ENCODE measurements at places on chromosomes 5 and 9.

DNA sequence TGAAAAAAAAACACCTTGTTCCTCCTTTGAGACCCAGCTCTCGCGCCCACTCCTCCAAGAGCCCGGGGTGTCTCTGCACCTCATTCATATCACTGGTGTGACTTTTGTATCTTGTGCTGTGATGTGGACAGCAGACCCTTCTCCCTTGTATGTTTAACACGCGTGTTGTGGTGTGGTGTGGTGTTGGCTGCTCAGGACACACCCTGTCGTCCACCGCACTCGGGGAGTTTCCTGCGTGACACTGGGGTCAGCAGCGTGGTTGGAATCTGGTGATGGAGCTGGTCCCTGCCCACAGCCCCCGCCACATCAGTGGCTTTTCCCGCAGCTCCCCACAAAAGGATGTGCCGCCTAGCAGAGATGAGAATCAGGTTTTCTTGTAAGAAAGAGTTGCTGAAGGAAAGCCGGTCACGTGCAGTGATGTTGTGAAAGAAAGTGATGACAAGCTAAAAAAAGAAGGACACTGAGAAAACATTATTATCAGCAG, 61.5 kb downstream of the TENT4A start:
- H3K4me1 ChIP-seq, result no peaks in the 10 kb centered on the region
- H3K4me3 ChIP-seq, result no peak overlapping the region
- no peaks in the 10 kb centered on the region for H3K36me3 ChIP-seq
- H3K27me3 ChIP-seq, result no peaks in the 10 kb centered on the region
- DNase-seq, result no peak

GRCh38 chr9:129351642-129352145, 173.6 kb upstream of the IER5L start:
- no peaks in the 10 kb centered on the region for H3K27me3 ChIP-seq
- H3K4me3 ChIP-seq, result peak overlapping the region; percentile 40
- H3K4me1 ChIP-seq, result peaks cover 4% of the 10 kb centered on the region

GRCh38 chr5:1799110-1799601, 481 bp downstream of the MRPL36 start:
- H3K36me3 ChIP-seq, result peaks cover 24% of the 10 kb centered on the region
- peak overlapping the region; percentile 72 for H3K27ac ChIP-seq
- H3K27me3 ChIP-seq, result no peaks in the 10 kb centered on the region
- peak overlapping the region; percentile 96 for H3K4me3 ChIP-seq
- DNase-seq, result peak; percentile 16

DNA sequence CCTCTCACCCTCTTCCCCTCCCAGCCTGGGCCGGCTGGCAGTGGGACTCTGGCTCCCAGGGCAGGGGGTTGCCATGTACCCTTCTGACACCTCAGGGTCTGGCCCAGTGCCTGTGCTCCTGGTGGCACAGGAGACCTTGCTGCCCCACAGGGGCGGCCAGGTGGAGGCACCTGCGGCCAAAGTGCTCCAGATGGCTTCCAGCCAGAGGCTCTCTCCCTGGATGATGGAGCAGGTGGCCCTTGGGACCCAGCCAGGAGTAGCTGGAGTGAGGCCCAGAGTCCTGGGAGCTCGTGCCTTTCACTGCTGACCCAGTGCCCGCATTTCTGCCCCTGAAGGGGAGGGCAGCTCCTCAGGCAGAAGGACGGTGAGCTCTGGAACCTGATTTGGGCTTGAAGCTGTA, 87.3 kb downstream of the NTNG2 start:
- H3K36me3 ChIP-seq, result no peaks in the 10 kb centered on the region
- DNase-seq, result no peak
- H3K4me1 ChIP-seq, result peaks cover 10% of the 10 kb centered on the region
- peaks cover 7% of the 10 kb centered on the region for H3K27me3 ChIP-seq

DNA sequence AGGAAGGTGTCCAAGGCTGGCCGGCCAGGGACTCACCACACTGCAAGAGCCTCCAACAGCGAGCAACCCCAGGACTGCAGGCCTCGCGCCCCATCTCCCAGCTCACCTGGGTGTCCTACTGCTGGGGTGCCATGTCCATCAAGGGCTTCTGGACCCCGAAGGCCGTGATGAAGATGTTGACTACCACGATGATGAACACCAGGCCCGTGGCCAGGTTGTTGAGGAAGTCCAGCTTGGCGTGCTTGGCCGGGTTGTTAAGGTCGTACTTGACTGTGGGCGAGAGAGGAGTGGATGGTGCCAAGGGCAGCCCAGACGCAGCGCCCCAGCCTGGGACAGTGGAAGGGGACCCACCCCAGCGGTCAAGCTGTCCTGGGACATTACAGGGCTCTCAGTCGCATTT, 9.3 kb downstream of the NINJ1 start:
- H3K27ac ChIP-seq, result no peak overlapping the region
- H3K36me3 ChIP-seq, result peaks cover 2% of the 10 kb centered on the region
- no peaks in the 10 kb centered on the region for H3K27me3 ChIP-seq
- H3K4me1 ChIP-seq, result peaks cover 2% of the 10 kb centered on the region
- H3K4me3 ChIP-seq, result no peak overlapping the region

GRCh38 chr5:126483156-126483555, 59.9 kb downstream of the GRAMD2B start:
- no peak overlapping the region for H3K4me3 ChIP-seq
- H3K36me3 ChIP-seq, result peaks cover 10% of the 10 kb centered on the region
- peak; percentile 15 for DNase-seq
- no peaks in the 10 kb centered on the region for H3K27me3 ChIP-seq
- no peak overlapping the region for H3K27ac ChIP-seq
- H3K4me1 ChIP-seq, result no peaks in the 10 kb centered on the region

GRCh38 chr5:151106043-151106442, 25.2 kb upstream of the TNIP1 start:
- H3K27ac ChIP-seq, result no peak overlapping the region
- no peak overlapping the region for H3K4me3 ChIP-seq
- DNase-seq, result no peak

DNA sequence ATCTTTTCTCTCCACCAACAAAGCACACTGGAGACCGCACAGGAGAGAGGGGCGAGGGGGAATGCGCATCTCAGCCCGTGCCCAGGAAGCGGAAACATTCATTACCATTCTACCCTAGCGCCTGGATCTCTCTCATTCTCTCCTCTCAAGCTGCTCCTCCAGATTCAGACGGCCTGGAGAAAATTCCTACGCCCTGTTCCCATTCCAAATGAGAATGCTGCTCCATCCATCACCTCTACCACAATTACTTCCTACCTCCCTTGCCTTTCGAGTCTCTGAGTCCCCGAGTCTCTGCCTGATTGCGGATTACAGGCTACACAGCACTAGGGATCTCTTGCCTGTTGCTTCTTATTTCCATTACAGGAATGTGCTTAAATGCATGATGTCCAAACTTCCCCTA, 6.7 kb downstream of the DDX31 start:
- peak; percentile 17 for DNase-seq
- H3K27me3 ChIP-seq, result no peaks in the 10 kb centered on the region
- H3K4me3 ChIP-seq, result no peak overlapping the region
- H3K36me3 ChIP-seq, result peaks cover 7% of the 10 kb centered on the region

GRCh38 chr5:16315501-16315900, 135.9 kb upstream of the MARCHF11 start:
- no peak overlapping the region for H3K27ac ChIP-seq
- no peak overlapping the region for H3K4me3 ChIP-seq
- H3K36me3 ChIP-seq, result no peaks in the 10 kb centered on the region
- DNase-seq, result no peak
- no peaks in the 10 kb centered on the region for H3K4me1 ChIP-seq

GRCh38 chr9:127941062-127941960, 3.7 kb upstream of the DPM2 start:
- no peaks in the 10 kb centered on the region for H3K27me3 ChIP-seq
- DNase-seq, result no peak
- H3K36me3 ChIP-seq, result peaks cover 12% of the 10 kb centered on the region
- H3K4me3 ChIP-seq, result no peak overlapping the region

GRCh38 chr5:92353107-92354030, 970.3 kb upstream of the ARRDC3 start:
- H3K4me1 ChIP-seq, result no peaks in the 10 kb centered on the region
- peak; percentile 68 for DNase-seq
- H3K27me3 ChIP-seq, result no peaks in the 10 kb centered on the region

GRCh38 chr5:5826911-5827310, 404.4 kb downstream of the ICE1 start:
- no peaks in the 10 kb centered on the region for H3K36me3 ChIP-seq
- H3K27me3 ChIP-seq, result no peaks in the 10 kb centered on the region

DNA sequence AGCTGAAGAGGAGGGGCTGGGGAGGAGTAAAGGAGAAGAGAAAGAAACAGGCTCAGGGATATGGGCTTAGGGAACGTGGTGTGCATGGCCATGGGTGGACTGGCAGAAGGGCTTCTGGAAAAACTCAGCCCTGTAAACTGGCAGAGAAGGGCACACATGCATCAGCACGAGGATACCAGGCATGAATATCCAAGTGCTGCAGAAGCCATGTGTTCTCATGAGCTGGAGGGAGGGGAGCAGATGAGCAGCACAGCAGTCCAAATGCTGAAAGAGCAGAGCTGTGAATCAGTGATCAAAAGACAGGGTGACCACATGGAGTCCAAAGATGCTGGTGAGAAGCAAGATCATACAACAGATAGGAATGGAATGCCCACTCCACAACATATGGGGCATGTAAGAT, 72.3 kb downstream of the SEMA5A start:
- no peak for DNase-seq
- no peaks in the 10 kb centered on the region for H3K27me3 ChIP-seq

- no peaks in the 10 kb centered on the region for H3K27me3 ChIP-seq
- peaks cover 35% of the 10 kb centered on the region for H3K36me3 ChIP-seq
- no peak overlapping the region for H3K4me3 ChIP-seq
- DNase-seq, result no peak
Observed at GRCh38 chr5:14408969-14409586, 172.5 kb upstream of the OTULINL start.

GRCh38 chr5:132411304-132412013, 41.9 kb downstream of the SLC22A5 start:
- H3K36me3 ChIP-seq, result no peaks in the 10 kb centered on the region
- peak overlapping the region; percentile 83 for H3K27ac ChIP-seq
- no peak for DNase-seq

DNA sequence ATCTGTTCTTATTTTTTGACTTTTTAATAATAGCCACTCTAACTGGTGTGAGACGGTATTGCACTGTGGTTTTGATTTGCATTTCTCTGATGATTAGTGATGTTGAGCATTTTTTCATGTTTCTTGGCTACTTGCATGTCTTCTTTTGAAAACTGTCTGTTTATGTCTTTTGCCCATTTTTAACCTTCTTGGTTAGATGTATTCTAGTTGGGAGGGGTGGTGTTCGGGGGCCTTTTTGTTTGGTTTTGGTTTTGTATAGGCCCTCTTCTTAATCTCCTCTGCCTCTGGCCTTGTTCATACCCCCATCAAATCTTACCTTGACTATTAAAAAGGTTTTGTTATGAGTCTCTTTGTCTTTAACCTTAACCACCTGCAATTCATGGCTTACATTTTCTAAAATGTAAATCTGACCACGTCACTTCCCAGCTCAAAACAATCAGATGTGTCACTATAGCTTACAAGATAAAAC, 107.8 kb upstream of the NR4A3 start:
- no peaks in the 10 kb centered on the region for H3K4me1 ChIP-seq
- DNase-seq, result no peak
- no peaks in the 10 kb centered on the region for H3K27me3 ChIP-seq
- no peaks in the 10 kb centered on the region for H3K36me3 ChIP-seq
- no peak overlapping the region for H3K4me3 ChIP-seq

GRCh38 chr5:87400305-87400899, 12.3 kb downstream of the CCNH start:
- no peak overlapping the region for H3K27ac ChIP-seq
- no peak overlapping the region for H3K4me3 ChIP-seq
- peaks cover 8% of the 10 kb centered on the region for H3K36me3 ChIP-seq
- peaks cover 2% of the 10 kb centered on the region for H3K4me1 ChIP-seq
- DNase-seq, result peak; percentile 27

GRCh38 chr5:68478301-68479095, 262.9 kb downstream of the PIK3R1 start:
- peak; percentile 62 for DNase-seq
- H3K27ac ChIP-seq, result no peak overlapping the region
- H3K36me3 ChIP-seq, result no peaks in the 10 kb centered on the region
- H3K4me3 ChIP-seq, result no peak overlapping the region
- H3K4me1 ChIP-seq, result no peaks in the 10 kb centered on the region

DNA sequence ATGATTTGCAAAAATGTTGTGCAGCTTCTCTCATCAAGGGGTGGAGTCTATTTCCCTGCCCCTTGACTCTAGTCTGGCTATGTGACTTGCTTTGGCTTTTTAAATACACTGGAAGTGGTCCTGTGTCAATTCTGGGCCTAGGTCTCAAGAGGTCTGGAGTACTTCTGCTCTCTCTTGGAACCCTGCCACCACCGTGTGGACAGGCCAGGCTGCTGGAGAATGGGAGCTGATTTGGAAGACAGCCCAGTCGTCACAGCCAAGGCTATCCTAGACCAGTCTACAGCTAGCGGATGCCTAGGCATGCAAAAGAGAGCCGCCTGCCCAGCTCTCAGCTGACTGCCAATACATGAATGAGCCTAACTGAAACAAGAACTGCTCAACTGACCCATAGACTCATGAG, 56.7 kb upstream of the CLINT1 start:
- peak; percentile 37 for DNase-seq
- H3K27ac ChIP-seq, result no peak overlapping the region
- no peaks in the 10 kb centered on the region for H3K4me1 ChIP-seq
- no peak overlapping the region for H3K4me3 ChIP-seq

DNA sequence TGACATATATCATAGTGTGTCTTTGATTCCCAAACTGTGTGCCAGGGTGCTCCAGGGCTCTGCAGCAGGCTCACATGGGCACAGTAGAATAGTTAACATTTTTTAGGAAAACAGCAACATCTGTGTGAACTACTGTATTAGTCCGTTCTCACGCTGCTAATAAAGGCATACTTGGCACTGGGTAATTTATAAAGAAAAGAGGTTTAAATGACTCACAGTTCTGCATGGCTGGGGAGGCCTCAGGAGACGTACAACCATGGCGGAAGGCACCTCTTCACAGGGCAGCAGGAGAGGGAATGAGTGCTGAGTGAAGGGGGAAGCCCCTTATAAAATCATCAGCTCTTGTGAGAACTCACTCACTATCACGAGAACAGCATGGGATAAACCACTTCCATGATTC, 82.7 kb downstream of the EGFLAM start:
- no peak overlapping the region for H3K4me3 ChIP-seq
- no peak overlapping the region for H3K27ac ChIP-seq
- H3K36me3 ChIP-seq, result no peaks in the 10 kb centered on the region
- no peak for DNase-seq
- H3K4me1 ChIP-seq, result no peaks in the 10 kb centered on the region

DNA sequence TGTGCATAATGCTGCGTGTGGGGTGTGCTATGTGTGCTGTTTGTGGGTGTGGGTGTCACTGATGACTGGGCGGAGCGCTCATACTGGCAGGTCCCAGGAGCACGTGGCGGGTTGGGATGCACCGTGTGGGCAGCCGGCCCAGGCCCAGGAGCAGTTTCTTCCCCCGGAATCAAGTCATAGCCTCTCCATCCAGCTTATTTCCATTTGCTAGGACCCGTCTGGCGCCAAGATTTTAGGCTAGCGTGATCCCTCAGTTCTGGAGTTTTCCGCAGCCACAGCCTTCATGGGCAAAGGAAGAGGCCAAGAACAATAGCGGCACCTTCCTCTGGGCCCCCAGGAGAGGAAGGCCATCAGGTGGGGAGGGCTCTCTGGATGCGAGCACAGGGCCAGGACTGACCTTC, 43.3 kb upstream of the NEURL1B start:
- H3K4me1 ChIP-seq, result peaks cover under 1% of the 10 kb centered on the region
- no peak for DNase-seq
- H3K36me3 ChIP-seq, result no peaks in the 10 kb centered on the region
- no peak overlapping the region for H3K27ac ChIP-seq

- peak; percentile 28 for DNase-seq
- H3K4me3 ChIP-seq, result no peak overlapping the region
- no peak overlapping the region for H3K27ac ChIP-seq
- H3K36me3 ChIP-seq, result no peaks in the 10 kb centered on the region
- H3K27me3 ChIP-seq, result no peaks in the 10 kb centered on the region
Observed at GRCh38 chr5:134749415-134749814, 9.2 kb upstream of the DDX46 start.

Data from fibroblast of lung (primary cell).